Right ventricle myocardium superior (tissue), 1 donor: ENCODE measurements at places on chromosomes 4 and X.

- no peak for DNase-seq
Observed at GRCh38 chr4:157806184-157806583, 366.6 kb downstream of the GASK1B start.

DNA sequence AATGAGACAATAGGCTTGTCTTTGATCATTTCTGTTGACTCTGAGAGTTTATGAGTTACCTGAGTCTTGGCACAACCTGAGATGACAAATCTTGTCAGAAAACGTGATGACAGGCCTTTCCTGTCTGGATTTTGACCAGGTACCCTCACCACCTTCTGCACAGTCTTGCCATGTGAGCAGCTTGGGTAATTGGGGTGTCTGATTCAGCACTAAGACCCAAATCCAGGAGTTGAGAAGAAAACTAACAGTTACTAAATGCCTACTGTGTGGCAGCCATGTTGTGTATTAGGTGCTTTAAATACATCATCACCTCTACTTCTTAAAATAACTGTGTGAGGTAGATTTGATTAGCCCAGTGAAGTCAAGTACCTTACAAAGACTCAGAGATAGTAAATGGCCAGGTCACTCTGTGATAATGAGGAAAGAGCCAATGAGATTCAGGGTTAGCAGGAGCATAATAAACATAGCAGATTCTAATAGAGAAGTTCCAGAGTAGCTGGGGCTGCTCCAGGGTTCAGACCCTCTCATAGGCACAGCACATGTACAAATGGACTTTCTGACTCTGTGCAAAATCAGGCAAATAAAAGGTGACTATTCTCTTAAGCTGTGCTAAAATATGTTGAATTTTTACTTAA, 2.8 kb downstream of the EREG start:
- DNase-seq, result no peak

DNA sequence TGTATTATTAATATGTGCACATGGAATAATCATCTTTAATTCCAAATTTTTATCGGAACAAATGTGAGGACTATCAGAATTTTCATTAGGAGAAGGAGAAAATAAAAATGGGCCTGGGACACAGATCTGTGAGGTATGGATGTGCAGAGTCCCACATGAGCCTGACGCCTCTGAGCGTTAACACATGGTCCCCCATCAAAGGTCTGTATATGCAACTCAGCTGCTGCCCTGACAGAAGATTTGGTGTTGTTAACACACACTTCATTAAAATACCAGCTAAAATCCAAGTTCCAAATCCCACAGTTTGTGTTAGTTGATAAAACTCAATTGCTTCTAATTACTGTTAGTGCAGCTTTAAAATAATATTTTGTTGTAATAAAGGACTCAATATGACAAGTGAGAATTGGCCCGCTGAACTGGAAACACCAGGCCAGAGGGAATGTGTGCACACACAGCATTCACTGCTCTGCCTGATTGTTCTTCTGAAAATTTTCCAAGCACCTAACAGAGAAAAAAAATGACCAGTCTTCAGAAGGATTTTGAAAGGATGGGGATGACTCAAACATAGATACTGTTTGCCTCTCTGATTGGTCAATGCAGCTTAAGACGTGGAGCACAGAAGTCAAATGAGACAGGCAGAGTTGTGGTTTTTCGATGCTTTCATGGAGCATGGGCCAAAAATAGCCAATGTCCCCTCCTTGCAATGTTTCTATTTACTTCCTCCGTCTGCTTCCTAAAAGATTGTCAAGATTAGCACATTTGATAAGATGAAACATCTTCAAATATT, 266.6 kb downstream of the NKX6-1 start:
- DNase-seq, result no peak

DNA sequence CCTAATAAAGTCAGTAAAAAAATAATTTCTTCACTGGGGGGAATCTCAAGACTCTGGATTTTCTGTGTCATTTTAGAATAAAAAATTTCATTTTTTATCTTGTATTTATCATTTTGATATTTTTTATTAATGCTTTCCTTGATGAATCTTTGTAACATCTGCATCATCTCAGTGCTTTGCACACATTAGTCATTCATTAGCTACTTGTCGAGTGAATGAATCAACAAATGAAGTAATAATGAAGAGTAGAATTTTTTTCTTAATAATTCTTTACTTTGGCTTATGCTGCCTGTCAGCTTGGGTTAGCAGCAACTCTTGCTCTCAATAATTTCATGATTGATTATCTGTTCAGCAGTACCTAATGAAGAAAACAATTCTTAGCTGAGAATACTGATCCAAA, 530.8 kb downstream of the GRXCR1 start:
- no peak for DNase-seq

- DNase-seq, result peak; percentile 33
Observed at GRCh38 chrX:344371-344901, 25.8 kb upstream of the GTPBP6 start.

DNA sequence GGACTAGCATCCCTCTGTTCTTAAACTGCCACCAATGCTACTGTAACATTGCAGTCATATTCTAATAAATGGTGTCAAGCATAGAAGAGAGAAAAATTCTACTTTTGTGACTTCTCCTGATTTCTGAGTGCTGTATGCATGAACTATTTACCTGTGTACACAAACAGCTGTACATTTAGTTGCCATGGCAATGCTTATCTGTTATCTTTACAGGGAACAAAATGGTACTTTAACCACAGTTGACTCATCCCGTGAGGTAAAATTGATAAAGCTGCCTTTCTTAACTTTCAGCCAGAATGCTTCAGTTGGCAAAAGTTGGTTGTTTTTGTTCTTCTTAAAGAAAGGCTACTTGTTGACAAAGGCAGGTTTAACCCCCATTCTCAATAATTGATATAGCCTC, 587.5 kb upstream of the MAGEB2 start:
- DNase-seq, result no peak

GRCh38 chrX:41441934-41442823, 5.0 kb upstream of the NYX start:
- DNase-seq, result peak; percentile 89

GRCh38 chr4:11232015-11232414, 196.7 kb downstream of the HS3ST1 start:
- no peak for DNase-seq

DNA sequence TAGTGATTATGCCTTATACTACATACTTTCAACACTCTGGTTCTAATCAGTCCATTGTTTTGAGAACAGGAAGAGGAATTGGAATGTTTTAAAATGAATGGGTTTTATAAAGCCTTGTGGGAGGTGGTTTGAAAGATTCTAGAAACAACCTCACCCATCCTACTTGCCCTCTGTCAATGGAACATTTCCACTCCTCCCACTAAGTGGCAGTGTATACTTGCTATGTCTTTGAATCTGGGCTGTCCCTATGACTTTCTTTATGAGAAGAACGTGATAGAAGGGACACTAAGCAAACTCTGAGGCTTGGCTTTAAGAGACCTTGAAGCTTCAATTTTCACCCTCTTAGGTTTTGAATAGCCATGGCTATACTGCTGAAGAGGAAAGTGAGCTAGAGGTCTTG, 611.2 kb downstream of the PPP4R3C start:
- no peak for DNase-seq

DNA sequence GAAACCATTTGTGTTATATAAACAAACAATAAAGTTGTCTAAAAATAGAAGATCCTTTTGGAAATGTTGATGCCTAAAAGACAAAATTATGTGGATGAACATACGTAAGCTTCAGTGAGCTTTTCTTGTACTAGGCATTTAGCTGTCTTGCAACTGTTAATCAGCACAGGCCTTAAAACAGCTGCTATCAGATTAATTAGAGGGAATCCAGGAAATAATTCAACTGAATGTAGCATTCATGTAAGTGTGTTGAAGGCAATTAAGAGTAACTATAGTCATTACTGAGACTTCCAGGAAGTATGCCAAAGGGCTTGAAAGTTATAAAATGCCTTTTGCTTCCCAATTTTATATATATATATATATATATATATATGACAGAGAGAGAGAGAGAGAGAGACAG, 248.7 kb downstream of the IL1RAPL1 start:
- no peak for DNase-seq

DNA sequence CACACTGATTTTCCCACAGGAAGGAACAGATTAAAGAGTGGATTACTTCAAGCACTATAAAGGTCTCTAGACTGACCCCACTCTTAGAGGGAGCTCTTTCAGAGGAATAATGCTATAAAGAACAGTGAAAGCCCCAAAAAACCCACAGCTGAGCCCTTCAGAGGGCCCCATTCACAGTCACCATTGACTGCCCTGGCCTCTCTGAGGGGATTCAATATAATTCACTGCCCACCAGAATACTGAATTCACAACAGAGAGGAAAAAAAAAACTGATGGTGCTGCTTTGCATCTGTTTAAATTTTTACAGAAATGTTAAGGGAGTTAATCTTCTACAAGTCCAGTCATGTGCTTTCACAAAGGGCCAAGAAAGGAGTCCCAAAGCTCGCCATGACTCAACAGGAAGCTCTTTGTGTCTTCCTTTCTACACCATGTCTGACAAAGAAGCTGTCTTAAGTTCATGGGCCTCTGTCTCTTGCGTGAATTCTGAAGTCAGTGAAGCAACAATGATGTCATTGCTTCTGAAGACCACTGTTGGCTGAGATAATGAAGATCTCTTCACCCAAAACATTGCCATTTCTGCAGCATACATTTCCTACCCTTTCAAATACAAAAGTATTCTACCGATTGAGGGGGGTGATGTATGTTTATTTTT, 174.9 kb downstream of the ADAMTS3 start:
- DNase-seq, result no peak

DNA sequence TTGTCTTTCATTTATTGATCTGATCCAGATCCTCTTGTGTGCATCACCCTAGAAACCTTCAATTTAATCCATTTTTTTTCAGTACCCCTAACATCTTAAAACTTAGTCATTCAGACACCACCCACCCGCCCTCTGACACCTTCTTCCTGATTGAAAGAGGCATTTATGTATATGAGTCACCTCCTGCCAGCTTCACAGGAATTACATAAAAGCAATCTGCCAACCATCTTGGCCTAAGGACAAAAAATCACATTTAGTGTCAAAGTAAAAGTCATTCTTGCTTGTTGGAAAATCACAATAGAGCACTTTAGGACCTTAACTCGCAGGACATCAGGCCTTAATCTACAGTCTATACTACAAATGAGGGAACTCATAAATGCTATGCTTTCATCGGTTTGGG, 52.1 kb downstream of the NDST3 start:
- DNase-seq, result no peak

DNA sequence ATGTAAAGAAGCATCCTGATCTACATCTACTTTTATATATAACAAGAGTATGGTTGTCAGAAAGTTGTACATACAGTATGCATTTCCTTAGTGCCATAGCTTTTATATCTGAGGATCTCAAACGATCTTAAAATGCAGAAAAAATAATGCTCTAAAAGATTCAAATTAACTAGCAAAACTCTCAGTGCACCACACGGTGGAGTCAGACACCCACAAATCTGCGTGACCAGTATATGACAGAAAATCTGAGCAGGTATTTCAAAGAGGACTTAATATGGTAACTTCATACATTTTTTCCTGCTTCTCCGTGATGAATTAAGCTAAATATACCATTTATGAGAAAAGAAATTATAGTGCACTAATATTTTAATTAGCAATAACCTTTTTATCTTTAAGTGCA, 803.0 kb downstream of the DMD start:
- no peak for DNase-seq

DNA sequence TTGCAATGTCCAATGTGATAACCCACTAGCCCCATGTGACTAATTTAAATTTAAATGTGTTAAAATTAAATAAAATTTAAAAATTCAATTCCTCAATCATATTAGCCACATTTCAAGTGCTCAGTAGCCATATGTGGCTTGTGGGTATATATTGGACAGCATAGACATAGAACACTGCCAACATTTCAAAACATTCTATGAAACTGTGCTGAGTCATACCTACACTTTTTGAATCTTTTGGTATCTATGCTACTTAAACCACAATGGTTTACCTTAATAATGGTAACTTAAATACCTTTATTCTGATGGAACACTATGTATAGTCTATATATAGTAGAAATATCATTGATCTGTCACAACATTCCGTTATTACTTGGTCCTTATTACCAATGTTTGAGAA, 223.4 kb upstream of the ATOH1 start:
- no peak for DNase-seq

GRCh38 chr4:161382655-161383054, 781.1 kb downstream of the FSTL5 start:
- no peak for DNase-seq

DNA sequence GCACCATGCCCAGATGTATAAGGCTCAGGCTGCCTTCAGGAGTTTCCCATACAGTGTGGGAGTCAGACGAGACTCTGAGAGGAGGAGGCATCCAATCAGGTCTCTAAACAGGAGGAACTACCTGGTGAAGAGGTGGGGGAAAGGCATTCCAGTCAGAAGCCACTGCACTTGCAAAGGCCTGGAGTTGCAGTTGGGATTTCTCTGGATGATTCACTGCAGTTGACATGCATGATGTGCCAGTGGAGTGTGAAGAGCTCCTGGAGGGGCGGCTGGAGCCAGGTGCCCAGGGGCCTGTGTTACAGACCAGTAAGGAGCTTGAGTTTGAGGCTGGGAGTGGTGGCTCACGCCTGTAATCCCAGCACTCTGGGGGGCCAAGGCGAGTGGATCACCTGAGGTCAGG, 339.1 kb downstream of the ARHGAP10 start:
- no peak for DNase-seq

DNA sequence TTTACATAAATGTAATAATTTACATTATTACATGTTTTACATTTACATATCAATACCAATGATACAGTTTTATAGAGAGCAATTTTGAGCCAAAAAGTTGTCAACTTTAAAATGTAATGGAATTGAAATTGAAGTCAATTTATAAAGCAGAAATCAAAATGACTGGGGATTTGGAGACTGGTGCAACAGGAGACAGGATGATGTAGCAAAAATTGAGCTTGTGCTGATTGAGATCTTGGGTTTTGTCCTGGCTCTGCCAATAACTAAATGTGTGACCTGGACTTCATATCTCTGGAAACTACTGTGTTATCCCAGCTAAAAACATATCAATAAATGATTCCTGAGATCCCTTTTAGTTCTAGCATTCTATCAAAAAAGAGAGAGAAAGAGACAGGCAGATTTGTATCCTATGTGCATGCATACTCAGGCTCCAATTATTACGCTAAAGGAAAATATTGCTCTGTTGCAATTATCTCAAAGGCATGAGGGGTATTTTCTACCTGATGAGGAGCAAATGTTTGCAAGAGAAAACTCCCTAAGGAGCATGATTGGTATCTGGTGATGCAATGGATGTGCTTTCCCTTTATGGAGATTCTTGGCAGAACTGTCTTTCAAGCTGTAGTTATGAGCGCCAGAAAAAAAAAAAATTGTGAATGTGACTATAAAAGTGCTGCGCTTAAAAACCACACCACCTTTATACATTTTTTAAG, 14.7 kb downstream of the EXOC1L start:
- DNase-seq, result no peak

DNA sequence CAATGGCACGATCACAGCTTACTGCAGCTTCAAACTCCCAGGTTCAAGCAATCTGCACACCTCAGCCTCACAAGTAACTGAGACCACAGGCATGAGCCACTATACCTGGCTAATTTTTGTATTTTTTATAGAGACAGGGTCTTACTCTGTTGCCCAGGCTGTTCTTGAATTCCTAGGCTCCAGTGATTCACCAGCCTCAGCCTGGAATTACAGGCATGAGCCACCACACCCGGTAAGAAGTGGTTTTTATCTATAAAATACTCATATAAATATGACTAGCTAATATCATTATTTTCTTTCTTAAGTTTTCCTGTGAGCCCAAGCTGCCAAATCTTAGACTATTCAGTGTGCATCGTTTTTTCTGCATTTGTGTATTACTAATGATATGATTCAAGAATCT, 4.4 kb downstream of the SCFD2 start:
- DNase-seq, result no peak

GRCh38 chr4:1792832-1793495, at the start of gene FGFR3:
Gene FGFR3 (plus strand): TSS chr4:1793293. CDS start chr4:1793935, 642 bp downstream.
- peak; percentile 56 for DNase-seq
